Inflammatory macrophage (primary cell): ENCODE measurements at places on chromosomes 5 and 9.

GRCh38 chr5:84255315-84255714, 129.4 kb downstream of the EDIL3 start:
- peak; percentile 6 for DNase-seq

DNA sequence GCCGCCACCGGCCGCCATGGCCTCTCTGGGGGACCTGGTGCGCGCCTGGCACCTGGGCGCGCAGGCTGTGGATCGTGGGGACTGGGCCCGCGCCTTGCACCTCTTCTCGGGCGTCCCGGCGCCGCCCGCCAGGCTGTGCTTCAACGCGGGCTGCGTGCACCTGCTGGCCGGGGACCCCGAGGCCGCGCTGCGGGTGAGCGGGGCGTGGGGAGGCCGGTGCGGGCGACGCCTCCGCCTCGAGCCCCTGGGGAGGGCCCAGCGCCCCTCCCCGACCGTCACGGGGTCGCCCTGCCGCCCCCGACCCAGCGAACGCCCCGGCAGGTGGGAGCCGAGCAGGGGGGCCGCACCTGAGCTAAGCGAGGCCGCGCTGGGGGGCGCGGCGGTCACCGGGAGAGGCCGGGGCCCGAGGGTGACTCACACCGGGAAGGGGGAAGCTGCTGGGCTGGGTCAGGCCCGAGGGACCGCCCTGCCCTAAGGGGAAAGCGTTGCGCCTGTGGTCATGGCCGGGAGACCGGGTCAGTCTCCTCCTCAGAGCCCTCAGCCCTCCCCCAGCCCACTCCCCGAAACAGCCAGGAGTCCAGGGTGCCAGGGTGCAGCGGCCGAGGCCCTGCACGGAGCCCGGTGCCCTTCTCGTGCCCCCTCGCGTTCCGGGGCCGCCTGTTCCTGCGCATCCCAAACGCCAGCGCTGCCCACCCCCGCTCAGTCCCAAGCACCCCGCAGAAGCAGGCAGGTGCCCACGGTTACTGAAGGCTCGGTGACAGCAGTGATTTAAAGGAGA, 510 bp downstream of the NOXA1 start:
- peak; percentile 53 for DNase-seq

GRCh38 chr9:99051851-99052250, 53.1 kb upstream of the TGFBR1 start:
- no peak for DNase-seq

- no peak for DNase-seq
Observed at GRCh38 chr9:105835721-105836120, 141.4 kb downstream of the TMEM38B start.

GRCh38 chr5:14744296-14745187, 80.0 kb downstream of the OTULIN start:
- no peak for DNase-seq

DNA sequence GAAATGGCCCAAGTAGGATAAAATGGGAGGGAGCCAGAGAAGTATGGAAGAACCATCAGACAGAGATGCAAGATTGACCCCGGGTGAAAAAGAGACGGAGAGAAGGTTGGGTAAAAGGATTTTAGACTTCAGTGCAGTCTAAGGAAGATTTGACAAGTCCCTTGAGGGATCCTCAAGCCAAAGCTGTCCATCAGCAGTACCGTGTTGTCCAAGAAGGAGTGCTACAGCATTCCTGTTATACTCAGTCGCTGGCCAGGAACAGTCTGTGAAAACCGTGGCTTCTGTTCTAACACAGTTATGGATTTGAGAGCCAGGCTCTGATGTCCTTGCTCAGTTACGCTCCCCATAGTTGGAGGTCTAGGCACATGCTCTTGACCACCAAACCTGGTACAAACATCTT, 383.9 kb upstream of the DAB2 start:
- DNase-seq, result no peak

DNA sequence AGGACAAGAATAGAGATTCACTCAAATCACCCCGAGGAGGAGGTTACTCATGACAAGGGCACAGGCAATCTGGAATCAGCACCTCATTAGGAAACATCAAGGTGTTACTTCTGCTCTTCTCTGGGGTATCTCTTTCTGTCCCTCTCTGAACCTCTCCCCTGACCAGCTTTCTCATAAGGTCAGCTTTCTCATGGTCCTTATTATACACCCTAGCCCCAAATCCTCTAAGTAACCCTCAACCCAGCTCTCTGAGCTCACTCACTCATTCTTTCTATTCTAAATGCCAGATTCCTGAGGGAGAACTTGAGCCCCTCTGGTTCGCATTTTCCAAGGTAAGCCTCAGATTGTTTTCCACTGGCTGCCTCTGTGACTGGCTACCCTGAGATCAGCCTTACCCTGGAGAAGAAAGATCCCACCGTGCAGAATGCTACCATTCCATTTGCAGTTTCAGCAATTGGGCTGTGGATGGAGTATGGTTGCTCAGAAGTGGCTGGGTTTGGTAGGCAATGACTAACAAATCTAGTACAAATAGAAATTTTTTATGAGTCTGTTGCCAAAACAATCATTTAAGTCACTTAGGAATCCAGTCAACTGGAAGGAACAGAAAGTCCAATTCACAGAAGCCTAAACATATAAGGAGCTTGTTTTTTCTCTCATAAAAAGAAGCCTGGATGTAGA, 9.0 kb upstream of the TIMD4 start:
- DNase-seq, result no peak

- no peak for DNase-seq
Observed at GRCh38 chr9:134007150-134007549, 15.0 kb upstream of the VAV2 start.

- no peak for DNase-seq
Observed at GRCh38 chr5:9122528-9122927, 423.3 kb downstream of the SEMA5A start.

DNA sequence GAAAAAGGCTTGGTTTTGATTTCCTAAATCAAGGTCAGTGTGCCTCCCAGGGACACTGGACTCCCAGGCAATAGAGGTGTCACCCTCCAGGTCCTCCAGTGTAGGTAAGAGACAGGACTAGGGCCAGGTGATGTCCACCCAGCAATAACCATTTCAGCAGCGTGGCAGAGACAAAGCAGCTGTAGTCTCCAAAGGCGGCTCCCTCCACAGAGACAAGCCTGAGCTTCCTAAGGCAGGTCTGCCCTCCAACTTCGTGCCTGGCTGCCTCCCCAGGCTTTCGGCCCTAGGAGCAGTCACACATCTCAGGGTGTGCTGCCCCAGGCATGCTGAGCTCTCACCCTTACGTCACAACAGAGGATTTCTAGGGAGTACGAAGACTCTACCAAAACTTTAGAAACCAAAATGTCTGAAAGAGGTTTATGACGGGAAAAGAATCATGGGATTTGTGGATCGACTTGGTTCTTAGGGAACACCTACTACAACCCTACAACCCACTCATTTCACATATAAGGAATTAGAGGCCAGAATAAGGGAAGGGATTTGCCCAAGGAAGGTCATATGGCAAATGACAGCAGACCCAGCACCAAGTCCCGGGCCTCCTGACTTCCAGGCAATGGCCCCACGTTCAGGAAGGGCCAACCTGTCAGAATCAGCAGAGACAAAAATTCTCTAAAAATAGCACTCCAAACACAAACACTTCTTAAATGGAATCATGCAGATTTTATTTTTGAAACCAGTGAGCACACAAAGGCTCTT, 105.5 kb downstream of the KLHL3 start:
- DNase-seq, result no peak

DNA sequence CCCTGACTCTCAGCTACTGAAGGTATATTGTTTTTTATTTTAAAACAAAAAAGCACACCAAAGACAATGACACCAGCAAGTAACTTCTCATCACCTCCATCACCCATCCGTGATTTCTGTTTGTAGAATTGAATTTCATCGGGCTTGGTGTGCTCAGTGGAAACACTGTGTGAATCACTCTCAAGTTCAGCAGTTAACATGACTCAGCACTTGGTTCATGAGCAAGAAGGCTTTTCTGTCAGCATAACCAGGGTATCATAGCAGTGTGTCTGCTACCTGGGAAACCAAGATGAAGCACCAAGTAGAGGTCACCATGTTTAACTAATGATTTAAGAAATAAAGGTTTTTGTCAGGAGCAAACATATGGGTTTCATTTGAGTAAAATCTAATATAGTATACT, 123.7 kb downstream of the INSYN2B start:
- DNase-seq, result no peak

DNA sequence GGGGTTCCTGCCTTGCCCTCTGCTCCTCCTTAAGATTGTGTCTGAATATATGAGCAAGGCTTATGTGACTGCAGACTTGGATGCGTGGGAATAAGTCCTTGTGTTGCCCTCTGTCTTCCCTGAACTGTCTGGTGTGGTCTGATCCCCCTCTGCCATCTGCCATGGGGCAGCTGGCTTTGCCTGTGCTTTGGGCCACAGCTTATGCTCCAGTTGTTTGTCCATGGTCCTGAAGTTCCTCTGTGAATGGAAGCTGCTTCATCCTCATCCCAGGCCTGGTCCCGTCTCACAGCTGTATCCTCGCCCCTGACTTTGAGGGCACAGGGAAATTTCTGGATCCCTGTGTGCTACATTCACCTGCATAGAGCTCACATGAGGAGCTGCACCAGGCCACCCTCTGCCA, 14.7 kb downstream of the IL31RA start:
- peak; percentile 22 for DNase-seq

GRCh38 chr5:1835431-1835830, 34.2 kb downstream of the NDUFS6 start:
- DNase-seq, result no peak
